GM12892 (cell line): ENCODE measurements at places on chromosomes 2 and 18.

GRCh38 chr2:231597014-231597611, 4.4 kb downstream of the TEX44 start:
- DNase-seq = no peak

- DNase-seq = no peak
Measured at GRCh38 chr2:120210270-120210693, 12.9 kb downstream of the TMEM185B start.

- DNase-seq = no peak
Measured at GRCh38 chr2:102634831-102635241, 15.5 kb downstream of the SLC9A2 start.

DNA sequence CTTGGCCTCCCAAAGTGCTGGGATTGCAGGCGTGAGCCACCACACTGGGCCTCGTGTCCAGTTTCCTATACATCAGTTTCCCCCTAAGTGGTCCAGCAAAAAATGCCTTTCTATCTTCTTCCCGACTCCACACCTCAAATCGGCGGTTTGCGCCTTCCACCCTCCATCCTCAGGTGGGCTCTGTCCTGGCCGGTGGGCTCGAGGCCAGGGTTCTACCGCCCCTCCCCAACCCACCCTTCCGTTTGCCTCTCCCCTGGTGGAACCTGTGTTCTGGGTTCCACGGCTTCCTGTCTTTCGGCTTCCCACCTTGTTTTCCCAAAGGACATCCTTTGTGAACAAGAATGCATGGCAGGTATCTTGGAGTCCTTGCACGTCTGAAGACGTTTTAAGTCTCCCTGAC, 104.4 kb downstream of the HS6ST1 start:
- no peak for DNase-seq

DNA sequence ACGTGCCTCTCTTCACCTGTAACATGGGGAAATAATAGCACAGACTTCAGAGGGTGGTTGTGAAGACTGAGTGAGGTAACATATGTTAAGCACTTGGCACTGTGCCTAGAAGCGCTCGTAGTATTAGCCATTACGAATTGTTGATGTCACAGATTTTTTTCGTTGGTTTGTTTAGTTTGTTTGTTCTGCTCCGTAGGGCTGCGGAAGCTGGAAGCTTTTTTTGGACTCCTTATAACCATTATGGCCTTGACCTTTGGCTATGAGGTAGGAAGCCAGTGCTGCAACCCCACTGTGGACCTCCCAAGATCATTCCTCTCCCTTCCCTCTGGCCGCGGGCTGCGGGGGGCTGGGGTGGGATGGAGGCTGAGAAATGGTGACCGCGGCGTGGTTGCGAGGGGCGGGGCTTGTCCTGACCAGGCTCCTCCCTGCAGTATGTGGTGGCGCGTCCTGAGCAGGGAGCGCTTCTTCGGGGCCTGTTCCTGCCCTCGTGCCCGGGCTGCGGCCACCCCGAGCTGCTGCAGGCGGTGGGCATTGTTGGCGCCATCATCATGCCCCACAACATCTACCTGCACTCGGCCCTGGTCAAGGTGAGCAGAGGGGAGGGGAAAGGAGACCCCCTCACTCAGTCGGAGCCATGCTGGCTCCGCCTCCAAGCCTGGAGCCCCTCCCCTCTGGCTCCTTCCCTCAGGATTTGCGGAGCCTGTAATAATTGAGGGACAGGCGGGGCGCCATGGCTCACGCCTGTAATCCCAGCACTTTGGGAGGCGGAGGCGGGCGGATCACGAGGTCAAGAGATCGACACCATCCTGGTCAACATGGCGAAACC, 5.5 kb downstream of the SLC11A1 start:
- no peak for DNase-seq

GRCh38 chr2:134367213-134367612, 113.3 kb downstream of the MGAT5 start:
- no peak for DNase-seq

DNA sequence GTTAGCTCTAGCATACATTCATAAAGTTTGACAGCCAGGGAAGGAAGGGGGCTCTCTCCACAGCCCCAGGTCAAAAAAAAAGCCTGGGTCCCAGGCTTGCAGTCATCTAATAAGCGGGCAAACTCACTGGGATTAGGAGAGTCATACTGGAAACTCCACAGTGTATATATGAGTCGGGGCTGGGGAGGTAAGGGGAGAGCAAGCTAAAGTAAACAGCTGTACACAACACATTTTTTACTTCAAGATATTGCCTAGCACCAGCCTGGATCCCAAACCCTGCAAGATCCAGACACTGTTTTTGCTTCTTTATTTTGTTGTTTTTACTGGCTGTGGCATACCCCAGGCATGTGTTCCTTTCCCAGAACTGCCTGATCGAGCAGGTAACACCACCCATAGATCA, 291.3 kb upstream of the TANK start:
- no peak for DNase-seq

GRCh38 chr2:133167223-133167622, 401.0 kb downstream of the NCKAP5 start:
- DNase-seq = no peak

GRCh38 chr18:45449418-45450227, 165.7 kb upstream of the SLC14A2 start:
- DNase-seq = no peak

DNA sequence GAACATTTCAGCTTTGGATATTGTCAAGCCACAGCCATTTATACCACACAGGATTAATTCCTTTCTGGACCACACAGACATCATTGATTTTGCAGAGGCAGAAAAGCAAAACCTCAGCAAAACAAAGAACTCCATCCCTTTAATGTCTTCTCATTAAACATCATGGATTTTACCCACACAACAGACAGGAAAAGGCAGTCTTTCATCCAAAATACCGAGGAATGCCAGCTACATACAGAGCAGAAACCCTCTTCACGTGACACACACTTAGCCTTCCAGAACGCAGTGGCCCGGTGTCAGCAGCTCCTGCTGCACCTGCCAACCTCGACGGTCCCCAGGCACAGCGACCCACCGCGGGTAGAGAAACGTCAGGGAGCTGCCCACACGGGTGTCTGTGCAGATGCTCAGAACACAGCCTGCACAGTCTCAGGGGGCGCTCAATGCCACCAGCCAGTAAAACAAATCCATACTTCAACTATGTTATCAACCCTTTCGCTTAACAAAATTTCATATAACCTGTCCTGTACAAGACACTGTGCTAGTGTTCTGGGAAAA, 304.5 kb downstream of the EIPR1 start:
- DNase-seq = no peak

DNA sequence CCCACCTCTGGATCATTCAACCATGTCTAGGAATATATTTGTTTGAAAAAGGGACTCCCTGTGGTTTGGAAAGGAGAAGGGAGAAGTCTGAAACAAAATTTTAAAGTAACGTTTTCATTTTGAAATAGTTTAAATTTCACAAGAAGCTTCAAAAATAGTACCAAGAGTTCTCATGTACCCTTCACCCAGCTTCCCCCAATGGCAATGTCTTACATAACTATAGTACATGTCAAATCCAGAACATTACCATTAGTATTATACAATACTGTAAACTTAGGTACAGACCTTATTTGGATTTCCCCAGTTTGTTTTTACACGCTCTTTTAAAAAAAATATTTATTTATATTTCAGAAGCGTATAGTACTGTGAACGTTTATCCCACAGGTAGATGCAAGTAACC, 4.0 kb upstream of the LYG2 start:
- DNase-seq = no peak

DNA sequence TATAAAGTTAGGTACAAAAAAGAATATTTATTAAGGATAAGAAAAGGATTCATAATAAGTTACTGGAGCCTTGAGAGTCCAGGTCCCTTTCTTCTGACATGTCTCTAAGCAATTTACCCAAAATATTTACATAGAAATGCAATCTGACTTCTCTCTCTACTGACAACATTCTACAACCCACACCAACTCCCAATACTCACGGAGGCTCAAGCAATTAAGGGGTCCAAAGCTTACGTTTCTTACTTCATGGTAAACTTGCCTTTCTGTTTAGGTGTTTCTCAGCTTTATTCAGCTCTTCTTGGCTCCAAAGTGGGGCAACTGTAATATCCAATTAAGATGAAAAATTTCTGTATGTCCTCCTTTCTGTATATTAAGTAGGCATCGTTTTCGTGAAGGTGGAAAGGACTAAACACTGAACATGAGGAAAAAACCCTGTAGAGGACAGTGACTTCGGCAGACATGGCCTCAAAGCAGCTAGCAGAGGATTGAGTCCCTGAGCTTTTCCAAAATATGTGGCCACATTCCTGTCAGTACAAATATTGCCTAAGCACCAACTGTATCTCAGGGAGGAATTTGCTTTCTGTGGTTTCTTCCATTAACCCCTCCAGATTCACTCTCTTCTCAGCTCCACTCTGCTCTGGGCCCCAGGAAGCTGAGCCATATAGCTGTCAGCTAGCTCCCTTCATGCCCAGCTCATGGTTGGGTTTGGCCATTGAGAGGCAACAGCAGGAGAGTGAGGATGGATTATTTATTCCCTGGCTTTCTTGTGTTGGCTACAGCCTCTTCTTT, 67.9 kb upstream of the GLS start:
- DNase-seq = no peak

DNA sequence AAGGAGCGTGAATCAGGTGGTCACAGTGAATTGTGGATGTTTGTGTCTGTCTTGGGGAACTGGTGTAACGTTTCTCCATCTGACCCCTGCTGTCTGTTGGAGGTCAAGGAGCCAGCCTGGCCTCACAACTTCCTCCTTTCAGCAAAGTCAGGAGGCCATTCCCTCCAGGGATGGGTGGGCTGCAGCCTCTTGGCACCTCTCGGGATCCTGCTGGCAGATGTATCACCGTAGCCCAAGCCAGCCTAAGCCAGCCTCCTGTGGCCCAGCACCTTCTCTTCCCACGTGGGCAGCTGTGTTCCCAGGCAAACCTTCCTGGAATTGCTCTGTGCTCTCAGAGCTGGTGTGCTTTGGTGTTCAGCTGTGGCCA, 30.5 kb downstream of the HPCAL1 start:
- no peak for DNase-seq

DNA sequence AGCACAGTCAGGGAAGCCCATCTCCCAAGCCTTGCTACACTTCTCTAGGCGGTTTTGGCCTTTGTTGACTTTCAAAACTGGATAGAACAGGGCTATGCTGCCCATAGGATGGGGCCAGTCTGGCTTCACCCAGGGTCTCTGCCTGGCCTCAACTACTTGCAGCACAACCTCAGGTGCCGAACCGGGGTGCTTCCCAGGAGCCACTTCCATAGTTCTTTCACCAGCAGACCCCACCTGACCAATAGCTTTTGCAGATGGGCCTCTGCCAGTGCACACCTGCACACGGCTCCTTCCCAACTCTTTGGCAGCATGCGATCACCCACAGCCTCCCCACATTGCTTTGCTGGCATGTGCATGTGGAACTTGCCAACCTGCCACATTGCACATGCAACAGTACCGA, 331.6 kb downstream of the CPS1 start:
- no peak for DNase-seq

DNA sequence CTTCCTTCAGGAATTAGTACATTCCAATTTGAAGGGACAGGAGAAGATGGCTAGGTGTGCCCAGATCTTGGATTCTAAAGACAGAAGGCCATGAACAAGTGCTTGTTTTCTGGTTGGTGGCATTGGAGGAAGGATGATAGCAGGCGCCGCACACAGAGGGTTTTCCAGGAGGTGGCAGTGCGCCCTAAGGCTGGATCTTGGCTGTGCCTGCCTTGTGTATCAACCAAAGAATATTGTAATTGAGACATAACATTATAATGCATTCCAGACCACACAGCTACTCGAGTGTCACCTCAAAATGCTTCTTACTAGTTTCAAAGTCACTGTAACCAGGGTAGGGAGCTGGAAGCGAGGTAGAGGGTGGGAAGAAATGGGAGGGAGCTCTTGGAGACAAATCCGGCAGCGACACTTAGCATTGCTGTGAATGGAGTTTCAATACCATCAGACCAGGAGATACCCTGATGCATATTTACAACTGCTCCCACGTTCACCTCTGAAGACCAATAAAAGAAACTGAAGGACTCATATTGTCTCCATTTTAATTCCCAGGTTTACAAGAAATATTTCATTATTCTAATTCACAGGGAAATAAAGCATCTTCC, 42.5 kb downstream of the CPO start:
- no peak for DNase-seq

GRCh38 chr18:2901423-2901985, 54.7 kb downstream of the EMILIN2 start:
- no peak for DNase-seq

- no peak for DNase-seq
Measured at GRCh38 chr2:241534701-241535375, 23.7 kb upstream of the BOK start.

GRCh38 chr2:72961853-72962468, 44.6 kb downstream of the EMX1 start:
- no peak for DNase-seq

GRCh38 chr18:58254873-58255511, 211.0 kb downstream of the NEDD4L start:
- no peak for DNase-seq

DNA sequence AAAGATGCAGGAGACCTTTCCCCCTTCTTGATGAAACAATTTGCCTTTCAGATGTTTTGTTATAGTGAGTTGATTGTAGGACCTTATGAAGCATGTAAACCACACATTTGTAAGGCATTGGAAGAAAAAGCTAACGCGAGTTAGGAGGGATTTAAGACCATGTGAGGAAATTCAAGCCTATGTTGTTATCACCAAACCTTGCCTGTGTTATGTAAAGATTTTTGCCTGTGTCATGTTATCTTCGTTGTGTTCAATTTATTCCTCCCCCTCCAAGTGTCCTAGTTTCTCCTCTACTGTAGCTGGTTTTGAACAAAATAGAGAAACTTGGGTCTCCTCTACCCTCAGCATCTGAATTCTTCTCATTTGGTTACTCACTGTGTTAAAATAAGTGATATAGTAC, 173.0 kb downstream of the NEDD4L start:
- no peak for DNase-seq

- DNase-seq = no peak
Measured at GRCh38 chr18:65934874-65935273, 184.1 kb downstream of the CDH7 start.

DNA sequence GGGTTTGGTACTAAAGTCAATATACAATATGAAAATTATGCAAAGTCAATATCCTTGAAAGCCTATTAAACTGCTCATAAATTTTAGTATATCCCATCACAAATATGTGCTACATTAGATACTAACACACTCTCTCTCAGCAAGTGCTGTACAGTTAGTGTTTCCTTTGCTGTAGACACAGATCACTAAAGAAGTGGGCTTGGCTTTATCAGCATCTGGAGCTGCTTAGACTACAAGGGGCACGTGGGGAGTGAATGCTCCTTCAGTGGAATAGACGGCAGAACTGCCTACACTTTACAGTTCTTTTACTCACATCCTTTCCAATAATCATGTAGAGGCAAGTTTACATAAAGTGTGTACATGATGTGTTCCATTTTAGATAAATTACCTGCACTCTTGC, 26.0 kb upstream of the EFEMP1 start:
- DNase-seq = no peak

- DNase-seq = no peak
Measured at GRCh38 chr2:8138923-8139667, 542.8 kb upstream of the ID2 start.

DNA sequence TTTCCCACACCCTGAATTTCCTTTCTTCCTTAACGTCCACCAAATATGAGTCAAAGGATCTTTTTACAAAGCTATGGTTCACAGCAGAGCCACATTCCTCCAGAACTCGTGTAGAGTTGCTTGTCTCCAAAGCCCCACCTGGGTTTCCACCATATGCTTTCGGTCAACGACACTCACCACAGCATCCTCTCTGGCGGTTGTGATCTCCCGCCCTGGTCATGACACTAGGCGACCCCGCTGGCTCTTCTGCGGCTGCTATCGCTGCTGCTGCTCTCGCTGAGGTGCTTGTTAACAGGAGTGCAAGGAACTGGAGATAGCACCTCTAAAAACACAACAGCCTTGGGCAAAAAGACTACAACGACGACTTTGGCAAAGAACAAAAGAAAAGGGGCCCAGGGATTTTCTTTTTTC, 340 bp downstream of the SLC40A1 start:
- peak; percentile 8 for DNase-seq
